M059J (cell line): ENCODE measurements at places on chromosomes 13 and 19. TPM values are rescaled to one million over a fixed set of nuclear protein-coding genes. Genes with fewer than 3 reads are reported as not detected.

PPM1N gene
- 0.64 TPM in 1 of 2 replicates, not detected in the other for total RNA-seq

DNA sequence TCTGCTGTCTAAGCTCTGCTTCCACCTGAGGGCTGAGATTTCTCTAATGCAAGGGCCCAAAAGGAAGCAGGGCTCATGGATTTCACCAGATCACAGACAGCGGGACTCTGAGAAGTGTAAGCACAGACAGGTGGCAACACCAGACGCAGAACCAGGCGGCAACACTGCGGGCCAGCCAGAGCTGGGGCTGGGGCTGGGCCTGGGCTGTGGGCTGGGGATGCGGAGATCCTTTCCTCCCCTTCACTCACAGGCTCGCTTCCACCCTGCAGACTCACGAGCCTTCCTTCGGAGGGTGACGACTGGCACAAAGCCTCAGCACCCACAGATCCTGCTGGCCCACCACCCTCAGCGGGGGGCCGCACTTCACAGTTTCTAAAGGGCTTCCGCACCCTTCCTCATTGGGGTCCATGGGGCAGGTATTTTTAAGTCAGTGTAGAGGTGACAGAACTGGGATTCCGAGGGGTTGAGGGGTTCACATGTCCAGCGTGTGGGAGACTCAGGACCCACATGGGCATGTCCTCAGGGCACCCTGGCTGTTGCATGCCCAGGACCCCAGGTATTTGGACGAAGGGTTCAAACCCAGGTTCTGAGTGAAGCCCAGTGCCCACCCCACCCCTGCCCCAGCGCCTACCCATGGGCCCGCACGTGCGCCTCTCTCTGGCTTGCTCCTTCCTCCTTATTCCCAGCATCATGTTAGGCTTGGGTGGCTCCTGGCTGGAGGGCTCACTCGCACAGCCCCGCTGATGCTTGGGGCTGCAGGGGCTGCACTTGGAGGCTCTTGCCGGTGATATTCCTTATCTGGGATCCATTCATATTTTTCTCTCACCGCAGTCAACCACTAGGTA is 137.3 kb upstream of the GPR12 start:
- no peak for DNase-seq

DNA sequence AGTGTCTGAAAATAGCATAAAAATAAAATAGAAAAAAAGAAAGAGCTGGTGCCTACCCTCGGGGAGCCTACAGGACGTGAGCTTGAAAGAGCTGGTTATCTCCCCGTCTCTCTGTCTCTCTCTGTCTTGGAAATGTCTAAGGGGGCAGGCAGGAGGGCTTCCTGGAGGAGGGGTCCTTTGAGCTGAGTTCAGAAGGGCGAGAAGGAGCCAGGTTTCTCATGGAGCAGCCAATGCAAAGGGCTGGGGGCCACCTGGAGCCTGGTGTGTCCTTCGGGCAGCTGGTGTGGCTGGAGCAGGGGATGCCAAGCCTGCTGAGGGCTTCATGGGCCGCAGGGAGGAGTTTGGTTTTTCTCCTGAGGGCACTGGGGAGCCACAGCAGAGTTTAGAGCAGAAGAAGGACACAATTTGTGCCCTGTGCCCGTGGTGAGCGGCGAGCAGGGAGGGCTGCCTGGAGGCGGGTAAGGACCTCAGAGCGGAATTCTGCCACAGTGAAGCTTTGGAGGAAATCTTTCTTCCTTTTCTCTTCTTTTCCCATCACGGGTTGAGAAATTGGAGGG is 38.7 kb downstream of the EFNA2 start:
- DNase-seq = no peak

MCF2L gene
- not detected in 2 replicates for total RNA-seq

GRCh38 chr13:111390522-111391270 is 70.3 kb downstream of the TEX29 start:
- DNase-seq = no peak

DNA sequence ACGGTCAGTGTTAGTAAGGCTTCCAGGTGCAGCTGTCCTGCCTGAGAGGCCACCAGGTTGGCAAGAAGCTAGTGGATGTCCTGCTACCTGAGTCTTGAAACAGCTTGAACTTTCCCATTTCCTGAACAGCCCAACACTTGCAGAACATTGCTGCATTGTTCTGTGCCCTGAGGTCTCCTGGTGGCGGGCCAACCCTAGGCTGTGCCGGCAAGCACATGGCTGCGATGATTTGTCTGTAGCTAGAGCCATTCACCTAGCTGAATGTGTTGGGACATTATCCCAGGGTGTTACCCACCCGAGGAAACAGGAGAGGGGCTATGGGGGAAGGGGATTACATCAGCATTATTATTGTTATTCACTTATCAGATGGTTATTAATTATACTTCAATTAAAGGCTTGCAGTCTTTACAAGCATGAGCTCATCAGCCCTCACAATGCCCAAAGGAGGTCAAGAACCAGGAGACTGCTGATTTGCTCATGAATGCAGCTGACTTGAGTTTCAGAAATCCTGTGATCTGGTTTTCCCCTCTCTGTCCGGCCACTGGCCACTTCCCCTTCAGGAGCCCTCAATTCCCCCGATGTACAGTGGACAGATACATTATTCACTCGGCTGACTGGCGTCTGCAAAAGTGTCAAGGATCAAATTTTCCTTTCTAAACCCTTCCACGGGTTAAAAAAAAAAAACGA is 187.6 kb upstream of the TSC22D1 start:
- DNase-seq = peak; percentile 49

DNA sequence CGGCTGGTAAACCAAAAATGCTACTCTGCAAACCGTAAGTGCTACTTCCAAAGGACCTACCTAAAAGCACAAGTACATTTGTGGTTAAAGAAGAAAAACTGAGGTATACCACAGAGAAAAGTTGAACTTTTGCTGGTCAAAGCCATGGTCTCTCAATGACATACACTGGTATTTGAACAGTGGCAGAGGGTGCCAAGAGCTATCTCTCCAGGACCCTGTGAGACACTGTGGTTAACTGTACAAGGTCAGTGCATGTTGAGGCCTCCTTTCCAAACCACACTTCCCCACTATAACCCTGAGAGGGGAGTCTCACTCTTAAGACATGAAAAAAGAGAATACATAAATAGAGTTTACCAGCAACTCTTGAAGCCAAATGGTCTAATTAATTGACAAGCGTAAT is 49.5 kb downstream of the COL4A1 start:
- no peak for DNase-seq

ZNF563 gene
- 0.42 and 5.0 TPM in 2 replicates for total RNA-seq

DNA sequence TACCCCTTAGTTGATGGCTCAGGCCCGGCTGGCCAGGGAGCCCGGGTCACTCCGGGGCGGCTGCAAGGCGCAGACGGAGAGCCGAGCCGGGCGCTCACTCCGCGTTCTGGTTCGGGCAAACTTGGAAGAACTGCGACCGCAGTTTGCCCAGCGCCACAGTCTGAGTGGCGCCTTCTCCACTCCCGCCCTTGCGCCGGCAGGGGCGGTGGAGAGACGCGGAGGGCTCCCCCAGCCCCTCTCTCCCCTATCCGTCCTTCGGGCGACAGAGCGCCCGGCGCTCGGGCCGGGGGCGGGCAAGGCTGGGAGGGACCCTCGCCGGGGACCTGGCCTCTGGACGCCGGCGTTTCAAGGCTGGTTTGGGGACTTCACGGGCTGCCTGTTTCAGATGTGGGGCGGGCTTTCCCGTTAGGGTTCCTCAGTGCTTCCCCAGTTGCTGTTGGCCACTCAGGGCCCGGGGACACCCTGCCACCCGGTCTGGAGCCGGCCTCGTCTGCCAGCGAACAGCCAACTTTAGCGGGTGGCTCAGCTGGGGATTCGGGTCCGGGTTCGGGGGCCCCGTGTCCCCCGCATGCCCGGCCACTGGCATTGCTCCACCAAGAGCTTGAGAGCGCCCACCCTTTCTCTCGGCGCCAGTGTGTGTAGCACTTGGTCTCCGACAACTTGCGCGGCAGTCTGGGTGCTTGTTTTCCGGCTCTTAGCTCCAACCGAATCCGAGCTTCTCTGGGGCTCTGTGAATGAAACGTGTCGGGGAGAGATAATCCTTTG is 1.5 kb downstream of the GPC6 start:
- peak; percentile 54 for DNase-seq

GRCh38 chr13:110283736-110284517 is 23.0 kb downstream of the COL4A1 start:
- DNase-seq = peak; percentile 28

GRCh38 chr19:33395561-33396550 is 22.3 kb downstream of the CEBPG start:
- peak; percentile 80 for DNase-seq

EID2B gene
- 7.4 and 8.9 TPM in 2 replicates for total RNA-seq

- no peak for DNase-seq
Observed at GRCh38 chr19:16895467-16896145, 6.8 kb downstream of the F2RL3 start.

DNA sequence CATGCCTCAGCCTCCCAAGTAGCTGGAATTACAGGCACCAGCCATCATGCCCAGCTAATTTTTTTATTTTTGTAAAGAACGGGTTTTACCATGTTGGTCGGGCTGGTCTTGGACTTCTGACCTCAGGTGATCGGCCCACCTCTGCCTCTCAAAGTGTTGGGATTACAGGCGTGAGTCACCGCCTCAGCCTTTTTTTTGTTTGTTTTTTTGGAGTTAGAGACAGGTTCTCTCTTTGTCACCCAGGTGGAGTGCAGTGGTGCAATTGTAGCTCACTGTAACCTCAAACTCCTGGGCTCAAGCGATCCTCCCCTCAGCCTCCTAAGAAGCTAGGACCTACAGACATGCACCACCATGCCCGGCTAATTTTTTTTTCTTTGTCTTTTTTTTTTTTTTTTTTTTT is 15.6 kb upstream of the NOTCH3 start:
- DNase-seq = no peak

SIN3B gene
- total RNA-seq = 10.1 and 14.5 TPM in 2 replicates
